Smooth muscle cell of the brain vasculature (primary cell): ENCODE measurements at places on chromosomes 7 and 10.

GRCh38 chr7:45404622-45405021 is 169.5 kb upstream of the ADCY1 start:
- DNase-seq = no peak

DNA sequence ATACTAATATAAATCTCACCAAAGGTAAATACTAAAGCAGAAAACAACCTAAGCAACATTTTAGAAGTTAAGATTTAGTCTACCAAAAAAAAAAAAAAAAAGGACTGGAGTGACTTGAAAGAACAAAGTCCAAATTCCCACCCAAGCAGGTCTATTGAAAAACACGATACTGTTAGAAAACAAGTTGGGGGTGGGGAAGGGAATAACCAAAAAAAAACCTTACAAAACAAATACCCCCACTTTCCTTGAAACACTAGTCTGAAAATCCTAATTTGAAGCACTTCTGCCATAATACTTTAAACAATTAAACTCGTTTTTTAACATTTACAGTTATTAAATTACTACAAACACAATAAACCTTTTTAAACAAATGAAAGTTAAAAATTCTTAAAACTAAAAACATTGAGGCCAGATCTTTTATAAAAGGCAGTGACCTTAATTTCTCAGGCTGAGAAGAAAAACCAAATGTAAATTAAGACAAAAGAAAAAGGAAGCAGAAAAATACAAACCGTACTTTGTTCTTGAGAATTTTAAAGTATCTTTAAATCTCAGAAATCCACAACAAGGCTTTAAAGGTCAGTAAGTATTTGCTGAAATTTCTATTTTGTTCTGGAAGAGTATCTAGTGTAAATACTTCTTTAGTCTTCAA is 135.1 kb downstream of the NRBF2 start:
- DNase-seq = no peak

DNA sequence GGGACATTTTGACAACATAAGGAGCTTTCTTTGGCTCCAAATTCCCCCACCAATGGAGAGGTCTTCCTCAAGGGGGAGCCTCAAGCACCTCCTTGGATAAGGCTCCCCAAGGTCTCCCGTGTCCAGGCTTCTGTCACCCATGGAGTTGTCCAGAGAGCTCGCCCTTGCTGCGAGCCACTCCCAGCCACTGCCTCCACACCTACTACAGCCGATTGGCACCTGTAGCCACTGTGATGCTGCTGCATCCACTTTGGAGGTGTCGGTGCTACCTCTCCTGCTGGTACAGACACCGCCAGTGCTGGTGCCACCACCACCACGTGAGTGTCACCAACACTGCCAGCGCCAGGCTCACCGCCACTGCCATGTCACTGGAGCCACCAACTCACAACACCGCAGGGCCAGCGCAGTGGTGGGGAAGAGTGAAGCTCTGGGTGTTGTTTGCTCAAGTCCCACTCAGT is 22.1 kb upstream of the ENO4 start:
- no peak for DNase-seq

DNA sequence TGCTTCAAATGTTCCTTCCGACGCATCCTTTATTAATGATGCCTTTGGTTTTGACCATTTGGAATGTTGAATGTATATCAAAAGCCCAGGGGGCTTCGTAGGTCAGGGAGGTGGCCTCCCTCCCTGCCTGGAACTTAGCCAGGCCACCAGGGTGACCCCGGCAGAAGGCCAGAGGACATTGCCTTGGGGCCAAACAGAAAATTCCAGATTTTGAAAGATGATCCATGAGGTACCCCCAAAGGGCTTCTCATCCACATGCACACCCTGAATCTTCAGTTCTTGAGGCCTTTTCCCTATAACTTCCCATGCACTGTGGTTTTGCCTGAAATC is 171.7 kb downstream of the ADAM12 start:
- no peak for DNase-seq
